AG08395 (cell line): ENCODE measurements at places on chromosomes 7 and 10.

GRCh38 chr10:53690524-53691240 is 918.1 kb upstream of the MBL2 start:
- DNase-seq = no peak

GRCh38 chr10:97150013-97150595 is 35.7 kb downstream of the SLIT1 start:
- DNase-seq = no peak

- no peak for DNase-seq
Measured at GRCh38 chr10:127100983-127101615, 95.3 kb downstream of the INSYN2A start.

DNA sequence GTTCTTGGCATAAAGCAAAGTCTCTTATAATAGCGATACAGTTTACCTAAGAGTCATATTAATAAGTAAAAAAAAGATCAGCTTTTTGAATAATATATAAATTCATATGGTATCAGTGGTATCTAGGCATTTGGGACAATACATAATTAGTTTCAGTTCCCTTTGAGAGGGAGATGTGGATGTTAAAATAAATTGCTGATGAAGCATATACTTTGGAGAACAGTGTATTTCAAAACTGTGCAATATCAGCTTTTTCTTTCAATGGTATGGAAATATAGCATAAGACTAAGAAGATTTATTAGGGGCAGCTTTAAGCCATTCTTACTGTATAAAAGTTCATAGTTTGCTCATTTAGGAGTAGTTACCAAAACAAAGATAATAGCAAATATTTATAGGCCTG is 35.5 kb downstream of the MDFIC start:
- no peak for DNase-seq

GRCh38 chr7:80259-81067 is 111.9 kb upstream of the FAM20C start:
- no peak for DNase-seq

DNA sequence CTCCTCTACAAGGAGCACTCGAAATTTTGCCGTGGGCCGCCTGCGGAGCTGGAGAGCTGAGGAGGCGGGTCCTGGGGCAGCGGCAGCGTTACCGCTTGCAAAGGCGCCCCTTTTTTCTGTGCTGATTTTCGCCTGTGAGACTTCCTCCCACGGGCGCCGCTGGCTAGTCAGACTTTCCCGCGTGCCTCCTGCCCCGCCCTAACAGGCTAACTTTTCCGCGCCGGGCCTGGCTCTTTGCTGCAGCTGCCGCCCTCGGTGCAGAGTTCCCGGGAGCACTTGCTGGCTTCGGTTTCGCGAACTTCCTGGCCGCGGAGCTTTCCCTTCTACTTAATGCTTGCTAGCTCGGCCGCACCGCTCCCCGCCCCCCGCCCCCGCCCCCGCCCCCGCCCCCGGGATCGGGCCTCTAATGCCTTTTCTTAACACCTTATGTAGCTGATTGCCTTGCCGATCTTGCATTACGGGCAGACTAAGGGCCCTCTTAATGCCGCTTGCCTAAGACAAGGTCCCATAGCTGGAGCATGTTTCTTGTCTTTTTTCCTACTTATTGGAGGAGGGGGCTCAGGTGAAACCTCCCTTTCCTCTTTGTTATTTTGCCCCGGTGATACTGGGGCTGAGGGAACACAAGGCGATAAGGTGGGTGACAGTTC is 37.9 kb upstream of the RASGEF1A start:
- DNase-seq = peak; percentile 59

DNA sequence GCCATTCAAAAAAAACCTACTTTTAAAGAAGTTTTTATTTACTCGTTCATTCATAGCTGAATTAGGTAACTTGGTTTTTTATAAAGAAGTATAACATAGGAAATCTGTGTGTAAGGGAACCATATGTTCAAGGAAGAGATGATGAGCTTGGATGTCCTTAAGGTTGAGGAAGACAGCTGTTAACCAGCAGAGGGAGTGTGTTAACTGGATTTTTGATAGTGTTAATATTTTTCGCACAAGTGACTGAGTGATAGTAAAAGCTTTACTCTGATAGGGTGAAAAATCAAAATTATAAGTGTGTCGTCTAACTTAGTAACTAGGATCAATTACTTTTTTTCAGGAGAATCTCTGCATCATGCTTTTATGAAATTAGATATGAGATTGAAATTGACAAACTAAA is 134.7 kb downstream of the ARL5B start:
- peak; percentile 2 for DNase-seq

- peak; percentile 24 for DNase-seq
Measured at GRCh38 chr7:40843338-40843985, 708.7 kb downstream of the SUGCT start.

- no peak for DNase-seq
Measured at GRCh38 chr7:125059861-125060456, 130.3 kb upstream of the POT1 start.

- DNase-seq = no peak
Measured at GRCh38 chr7:129279757-129280156, 54.9 kb downstream of the AHCYL2 start.

GRCh38 chr7:1691601-1692514 is 21.8 kb downstream of the ELFN1 start:
- DNase-seq = no peak

DNA sequence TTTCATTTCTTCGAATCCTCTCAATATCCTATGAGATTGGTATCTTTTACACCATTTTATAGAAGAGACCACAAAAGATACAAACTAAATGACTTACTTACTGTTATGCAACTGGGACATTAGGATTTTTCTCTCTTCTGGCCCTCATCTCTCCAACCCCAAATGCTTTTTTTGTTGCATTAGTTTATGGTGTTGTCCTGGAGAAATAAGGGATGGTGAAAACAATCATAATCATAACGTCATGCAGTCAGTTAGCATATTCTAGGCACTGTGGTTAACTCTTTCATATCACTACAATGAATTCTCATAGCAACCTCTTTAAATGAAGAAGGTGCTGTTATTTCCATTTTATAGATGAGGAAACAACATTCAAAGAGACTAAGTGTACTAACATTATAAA is 104.6 kb downstream of the PON1 start:
- DNase-seq = no peak

DNA sequence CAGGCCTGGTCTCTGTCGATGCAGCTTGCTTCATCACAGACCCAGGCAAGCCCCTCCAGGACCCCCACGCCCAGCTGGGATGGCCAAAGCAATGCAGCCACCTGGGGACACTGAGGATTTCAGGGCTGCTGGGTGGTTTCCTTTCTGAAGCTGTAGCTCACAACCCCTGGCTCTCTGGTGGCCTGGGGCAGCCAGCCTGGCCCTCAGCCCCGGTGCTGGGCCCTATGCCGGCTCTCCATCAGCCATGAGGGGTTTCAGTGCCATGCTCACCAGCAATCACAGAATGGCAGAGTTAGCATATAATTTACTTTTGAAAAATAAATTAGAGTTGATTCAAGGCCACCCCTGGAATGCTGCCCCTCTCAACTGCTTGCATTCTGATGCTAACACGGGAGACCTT is 150.2 kb upstream of the UNC5B start:
- DNase-seq = no peak

GRCh38 chr7:141275350-141275749 is 201.5 kb downstream of the TMEM178B start:
- no peak for DNase-seq

DNA sequence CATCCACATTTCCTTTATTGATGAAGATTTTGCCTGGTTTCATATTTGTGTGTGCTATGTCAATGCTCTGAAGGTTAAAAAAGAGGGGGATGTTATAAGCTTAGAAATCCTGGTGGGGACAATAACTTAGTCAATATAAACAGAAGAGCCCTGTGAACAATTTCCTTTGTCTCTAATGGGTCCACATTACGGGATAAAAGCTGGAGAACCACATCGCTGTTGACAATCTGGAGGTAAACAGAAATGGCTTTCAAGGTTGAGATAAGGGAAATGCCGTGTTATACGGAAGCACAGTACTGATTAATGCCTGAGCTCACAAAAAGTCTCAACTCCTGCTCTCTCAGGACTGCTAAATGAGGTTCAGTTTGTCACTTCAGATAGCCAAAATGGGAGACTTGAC is 16.8 kb downstream of the ASAH2 start:
- no peak for DNase-seq

- peak; percentile 42 for DNase-seq
Measured at GRCh38 chr10:115948465-115948864, 324.5 kb downstream of the GFRA1 start.

- no peak for DNase-seq
Measured at GRCh38 chr7:55077561-55078410, 59.0 kb downstream of the EGFR start.

GRCh38 chr7:92809760-92810573 is 26.4 kb downstream of the CDK6 start:
- DNase-seq = peak; percentile 78
